ENCODE measurements at places on chromosomes 6 and 20.

GRCh38 chr6:11645016-11645415, 107.5 kb downstream of the TMEM170B start:
- no peak for DNase-seq

- DNase-seq = no peak
Measured at GRCh38 chr6:33641144-33641543, 20.0 kb downstream of the ITPR3 start.

DNA sequence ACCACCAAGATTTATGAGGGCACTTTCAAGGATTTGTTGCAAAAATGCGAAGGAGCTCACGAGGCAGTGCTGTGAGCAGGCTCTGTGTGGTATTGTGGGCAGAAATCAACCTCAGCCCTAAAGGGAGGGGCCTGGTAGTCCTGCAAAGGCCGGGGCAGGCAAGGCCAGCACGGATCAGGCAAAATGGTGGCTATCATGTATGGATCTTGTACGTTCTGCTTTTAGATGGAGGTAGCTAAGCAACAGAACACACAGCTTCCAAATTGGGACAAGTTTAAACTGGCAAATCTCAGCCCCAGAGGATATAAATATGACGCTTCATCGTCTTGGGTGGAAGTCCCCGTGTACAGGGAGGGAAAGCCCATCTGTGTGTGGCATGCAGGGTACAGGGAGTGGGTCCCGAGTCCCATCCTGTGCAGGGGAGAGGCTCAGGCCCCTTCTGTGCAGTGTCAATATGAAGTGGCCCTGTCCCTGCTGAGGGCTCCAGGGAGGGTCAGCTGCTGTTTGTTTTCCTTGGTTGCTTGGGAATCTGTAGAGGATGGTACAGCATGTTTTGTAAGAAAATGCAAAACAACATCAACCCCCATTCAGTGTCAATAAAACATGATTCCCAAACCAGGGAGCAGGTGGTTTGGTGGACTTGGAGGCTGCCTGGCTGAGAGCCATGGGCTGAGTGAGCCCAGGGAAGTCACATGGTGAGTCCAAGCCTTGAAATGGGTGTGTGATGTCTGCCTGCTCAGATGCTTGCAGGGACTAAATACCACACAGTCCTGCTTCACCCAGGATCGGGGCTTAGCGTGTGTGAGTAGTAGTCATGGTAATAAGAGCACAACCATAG, 113.0 kb downstream of the SYCP2 start:
- DNase-seq = peak; percentile 13

- no peak for DNase-seq
Measured at GRCh38 chr20:17141568-17141967, 85.3 kb upstream of the PCSK2 start.

DNA sequence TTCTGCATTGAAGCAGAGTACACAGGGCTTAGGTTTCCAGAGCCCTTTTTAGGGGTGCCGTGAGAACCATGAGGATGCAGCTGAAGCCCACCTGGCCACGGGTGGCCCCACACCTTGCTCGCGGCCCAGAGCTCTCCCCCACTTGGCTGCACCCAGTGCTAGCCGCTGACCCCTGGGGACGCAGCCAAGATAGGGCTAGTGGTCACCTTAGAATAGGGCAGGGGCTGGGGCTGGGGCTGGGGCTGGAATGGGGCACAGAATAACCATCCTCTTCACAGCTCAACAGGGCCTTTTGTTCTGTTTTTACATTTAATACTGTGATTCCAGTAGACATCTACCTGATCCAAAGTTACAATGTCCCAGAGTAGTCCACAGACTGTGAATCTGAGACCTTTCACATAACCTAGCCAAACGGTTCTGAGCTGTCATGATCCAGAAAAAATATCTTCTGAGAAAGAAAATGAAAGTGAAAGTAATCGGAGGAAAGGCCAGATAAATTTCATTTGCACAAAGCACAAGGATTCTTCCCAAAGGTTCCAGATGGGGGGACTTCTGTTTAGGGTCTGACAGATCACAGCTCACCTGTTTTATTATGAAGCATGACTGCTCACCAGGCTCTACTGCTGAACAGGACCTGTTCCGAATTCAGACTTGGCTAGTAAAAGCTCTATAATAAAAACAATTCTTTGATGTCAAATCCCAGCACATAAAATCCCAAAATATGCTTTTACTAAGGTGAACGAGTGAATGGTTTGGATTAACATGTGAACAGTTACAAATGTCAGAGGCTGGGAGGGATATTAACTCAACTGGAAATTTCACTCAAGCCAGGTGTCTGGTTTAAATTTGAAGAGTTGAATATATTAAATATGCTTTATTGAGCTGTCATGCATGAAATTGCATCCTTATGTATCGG, 401.9 kb downstream of the THBS2 start:
- no peak for DNase-seq

- no peak for DNase-seq
Measured at GRCh38 chr20:50272724-50273446, 82.3 kb downstream of the CEBPB start.

GRCh38 chr20:51640743-51641142, 98.2 kb upstream of the NFATC2 start:
- DNase-seq = no peak

DNA sequence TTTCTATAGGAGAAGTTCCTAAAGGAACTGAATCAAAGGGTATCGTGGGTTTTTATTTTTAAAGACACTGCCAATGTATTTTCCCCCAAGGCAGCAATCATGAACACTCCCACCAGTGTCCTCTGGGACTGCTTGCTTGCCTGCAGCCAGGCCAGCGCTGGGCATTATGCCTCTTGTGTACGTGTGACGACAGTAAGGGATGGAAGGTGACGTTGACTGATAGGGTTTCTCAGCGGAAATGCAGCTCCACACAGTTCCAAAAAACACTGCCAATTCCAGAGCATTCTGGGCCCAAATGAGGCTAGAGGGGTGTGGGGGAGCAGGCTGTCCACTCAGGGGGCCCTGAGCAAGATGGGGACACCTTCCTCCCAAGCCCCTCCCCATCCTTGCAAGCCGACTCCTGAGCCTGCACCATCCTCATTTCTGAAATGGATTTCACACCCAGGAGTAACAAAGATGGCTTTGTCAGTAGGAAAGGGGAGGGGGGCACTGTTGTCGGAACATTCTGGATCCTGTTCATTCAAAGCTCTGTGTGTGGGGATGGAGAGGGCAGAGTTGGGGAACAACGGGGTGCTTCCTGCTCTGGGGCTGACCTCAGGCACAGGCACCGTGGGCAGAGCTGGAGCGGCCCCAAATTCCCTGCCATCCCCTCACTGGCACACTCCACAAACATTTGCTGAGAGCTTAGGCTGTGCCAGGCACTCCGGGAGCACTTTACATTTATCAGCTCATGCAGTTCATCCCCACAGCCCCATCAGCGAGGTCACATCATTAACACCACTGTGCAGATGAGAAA, 20.0 kb downstream of the PREX1 start:
- DNase-seq = no peak

DNA sequence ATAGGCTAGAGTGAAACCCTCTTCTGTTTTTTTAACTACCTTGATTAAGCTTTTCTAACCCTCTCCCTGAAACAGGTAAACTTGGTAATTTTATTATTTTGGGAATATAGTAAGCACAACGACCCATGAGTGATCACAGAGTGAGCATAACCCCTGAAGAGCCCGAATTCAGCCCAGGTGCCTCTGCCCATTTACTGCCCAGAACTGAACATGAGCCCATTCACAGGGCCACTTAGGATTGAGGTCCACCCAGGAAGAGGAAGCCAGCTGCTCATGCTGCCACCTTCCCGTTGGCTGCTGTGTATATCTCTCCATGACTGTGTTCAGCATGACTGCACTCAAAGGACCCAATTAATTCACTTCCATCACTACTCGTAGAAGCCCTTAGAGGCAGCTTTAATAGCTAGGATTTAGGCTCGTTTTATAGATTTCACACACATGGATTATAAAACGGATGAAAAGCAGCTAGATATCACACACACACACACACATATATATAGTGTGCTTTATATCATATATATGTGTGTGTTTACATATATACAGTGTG, 8.3 kb upstream of the PDE10A start:
- DNase-seq = no peak

DNA sequence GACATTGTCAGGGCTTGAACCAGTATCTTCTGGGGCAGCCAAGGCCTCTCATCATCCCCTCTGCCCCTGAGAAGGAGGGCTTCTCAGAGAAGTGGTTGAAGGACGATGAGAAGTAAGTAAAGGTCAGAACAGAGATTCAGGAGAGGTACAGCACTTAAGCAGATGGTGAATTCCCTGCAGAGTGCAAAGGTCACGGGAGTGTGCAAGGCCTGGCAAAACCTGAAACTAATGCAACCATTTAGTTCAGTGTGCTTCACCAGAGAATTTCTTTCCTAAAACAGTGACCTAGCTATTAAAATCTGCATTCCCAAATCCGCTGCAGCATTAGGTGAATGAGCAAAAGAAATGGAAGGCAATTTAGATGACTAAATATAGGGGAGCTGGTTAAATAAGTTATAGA, 58.4 kb downstream of the TRERF1 start:
- DNase-seq = peak; percentile 51

DNA sequence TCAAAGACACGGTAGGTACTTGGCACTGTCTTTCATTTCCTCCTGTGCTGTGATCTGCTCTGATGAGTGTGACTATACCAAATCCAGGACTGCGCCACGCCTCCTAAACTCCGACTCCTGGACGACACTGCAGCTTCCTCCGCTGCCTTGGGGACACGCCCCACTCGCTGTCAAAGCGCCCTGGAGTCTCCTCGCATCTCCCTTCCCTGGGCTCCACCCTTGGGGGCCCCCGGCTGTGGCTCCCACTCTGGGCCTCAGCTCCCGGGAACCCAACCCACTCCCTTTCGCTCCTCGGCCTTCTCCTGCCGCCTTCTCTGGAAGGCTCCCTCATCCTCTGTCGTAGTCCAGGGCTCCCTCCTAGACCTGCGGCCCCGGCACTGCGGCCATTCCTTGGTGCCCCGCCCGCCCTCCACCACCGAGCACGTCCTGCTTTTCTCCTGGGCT, 61.2 kb downstream of the RSPH3 start:
- peak; percentile 82 for DNase-seq

GRCh38 chr20:15333170-15333569, 995.8 kb upstream of the FLRT3 start:
- DNase-seq = no peak

DNA sequence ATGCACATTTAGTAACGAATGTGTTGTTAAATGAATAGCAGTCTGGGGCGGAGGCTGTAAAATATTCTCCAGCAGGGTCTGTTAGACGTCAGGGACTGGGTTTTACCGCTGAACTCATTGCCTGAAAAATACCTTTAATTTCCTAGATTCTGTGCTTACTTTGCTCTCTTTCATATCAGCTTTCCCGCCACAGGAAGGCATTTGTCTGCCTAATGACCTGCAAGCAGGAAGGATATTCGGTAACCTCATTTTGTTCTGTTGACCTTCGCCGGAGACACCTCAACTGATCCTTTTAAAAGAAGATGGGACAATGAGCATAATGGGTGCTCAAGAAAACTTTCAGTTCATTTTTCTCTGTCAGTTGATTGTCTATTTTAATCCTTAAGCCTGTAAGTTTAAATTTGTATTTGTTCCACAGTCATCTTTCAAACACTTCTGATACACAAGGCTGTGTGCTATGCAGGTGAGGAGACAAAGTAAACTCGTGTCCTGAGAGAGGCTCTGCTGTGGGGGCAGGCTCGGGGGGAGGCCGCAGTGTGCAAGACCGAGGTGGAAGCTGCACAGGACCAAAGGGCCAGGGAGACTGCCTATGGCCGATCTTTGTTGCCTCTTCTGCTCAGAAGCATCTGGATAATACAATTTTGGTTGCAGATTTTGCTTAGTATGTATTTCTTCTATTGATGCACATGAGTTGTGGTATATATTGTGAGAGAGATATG, 27.4 kb upstream of the SIM1 start:
- no peak for DNase-seq

DNA sequence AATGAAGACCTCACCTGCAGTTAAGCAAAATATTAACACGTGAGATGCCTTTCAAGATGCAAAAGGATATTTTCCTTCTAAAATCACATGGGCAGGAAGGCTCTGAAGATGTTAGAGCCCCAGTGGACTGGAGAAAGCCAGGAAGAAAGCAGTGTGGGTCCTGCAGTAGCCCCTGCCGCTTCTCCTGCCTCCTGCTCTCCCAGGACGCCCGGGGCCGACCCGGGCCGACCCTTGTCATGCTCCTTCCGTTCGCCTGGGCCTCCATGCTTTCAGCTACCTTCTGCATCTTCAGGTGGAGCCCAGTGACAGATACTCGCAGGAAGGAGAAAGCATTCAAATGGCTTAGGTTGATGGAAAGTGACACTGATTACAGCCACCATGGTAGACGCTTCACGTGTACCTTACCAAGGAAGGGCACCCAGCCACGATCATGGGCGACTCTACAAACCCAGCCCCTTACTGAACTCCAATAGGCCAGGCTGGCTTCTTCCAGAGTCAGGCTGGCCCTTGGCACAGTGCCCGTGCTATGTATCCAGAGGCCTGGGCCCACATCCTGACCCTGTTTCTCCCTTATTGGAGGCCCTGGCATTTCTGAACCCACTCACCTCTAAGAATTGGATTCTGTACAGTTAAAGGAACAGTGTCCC, 69.0 kb downstream of the TCP11 start:
- DNase-seq = no peak

- no peak for DNase-seq
Measured at GRCh38 chr6:158611039-158611438, 33.5 kb downstream of the DYNLT1 start.

- DNase-seq = no peak
Measured at GRCh38 chr6:140499607-140500006, 1125.2 kb upstream of the CITED2 start.

DNA sequence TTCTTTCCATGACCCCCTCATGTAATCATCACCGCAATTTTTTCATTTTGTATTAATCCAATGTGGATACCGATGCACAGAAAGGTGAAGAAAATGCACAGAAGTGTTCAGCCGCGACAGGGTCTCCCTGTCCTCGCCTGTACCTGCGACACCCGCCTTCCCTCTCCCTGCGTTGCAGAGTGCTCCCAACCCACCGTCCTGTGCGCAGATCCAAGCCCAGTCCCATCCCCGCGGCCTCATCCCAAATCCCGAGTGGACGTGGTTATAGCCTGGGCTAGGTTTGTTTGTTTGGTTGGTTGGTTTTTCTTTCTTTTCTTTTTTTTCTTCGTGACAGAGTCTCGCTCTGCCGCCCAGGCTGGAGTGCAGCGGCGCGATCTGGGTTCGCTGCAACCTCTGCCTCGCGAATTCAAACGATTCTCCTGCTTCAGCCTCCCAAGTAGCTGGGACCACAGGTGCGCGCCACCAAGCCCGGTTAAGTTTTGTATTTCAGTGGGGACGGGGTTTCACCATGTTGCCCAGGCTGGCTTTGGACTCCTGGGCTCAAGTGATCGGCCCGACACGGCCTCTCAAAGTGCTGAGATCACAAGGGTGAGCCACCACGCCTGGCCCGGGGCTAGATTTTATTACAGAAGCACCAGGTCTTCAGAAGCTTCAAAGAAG, 536 bp upstream of the RAET1G start:
- DNase-seq = no peak

DNA sequence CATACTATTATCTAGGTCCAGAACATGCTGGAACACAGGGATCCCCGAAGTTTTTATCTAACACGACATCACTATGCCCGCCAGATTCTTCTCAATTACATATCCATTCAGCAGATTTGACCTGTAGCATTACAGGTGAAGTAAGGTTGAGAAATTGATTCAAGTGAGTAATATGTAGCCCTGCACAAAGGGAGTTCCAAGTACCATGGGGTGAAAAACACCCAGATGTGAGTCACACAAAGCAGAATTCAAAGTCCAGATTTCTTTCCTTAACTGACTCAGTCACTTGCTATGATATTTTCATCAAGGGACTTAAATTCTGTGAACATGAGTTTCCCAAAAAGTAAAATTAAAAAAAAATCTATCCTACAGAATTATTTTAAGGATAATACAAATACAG, 655.4 kb upstream of the PTCHD4 start:
- DNase-seq = peak; percentile 32

All from NCI-H69 (cell line).